A549 treated with ZK216348 at 1 μM for 4 hours (cell line): ENCODE measurements at places on chromosomes 5 and 9. TPM values are rescaled to one million over a fixed set of nuclear protein-coding genes. Genes with fewer than 3 reads are reported as not detected.

The DBN1 gene
- 44.4 to 81.4 TPM (median 67.6 TPM) in 5 replicates for total RNA-seq

The ZSWIM6 gene
- 3.7 to 5.9 TPM (median 5.5 TPM) in 5 replicates for total RNA-seq

The RAB3C gene
- total RNA-seq: not detected in 5 replicates

The C9orf153 gene
- 0.14 to 0.46 TPM (median 0.35 TPM) in 4 of 5 replicates, not detected in the other for total RNA-seq

The MZB1 gene
- not detected in 5 replicates for total RNA-seq

The NEUROG1 gene
- total RNA-seq: not detected in 5 replicates
